ENCODE measurements at places on chromosomes 2 and 18. TPM values are rescaled to one million over a fixed set of nuclear protein-coding genes. Genes with fewer than 3 reads are reported as not detected.

The DTNA gene
- 15.3 TPM for polyA plus RNA-seq

The CNOT11 gene
- polyA plus RNA-seq = 75.5 TPM

The RGPD4 gene
- polyA plus RNA-seq = not detected

The CDH20 gene
- polyA plus RNA-seq = 4.3 TPM

GRCh38 chr2:158025255-158025996 lies 76.2 kb upstream of the UPP2 start:
- DNase-seq = no peak

DNA sequence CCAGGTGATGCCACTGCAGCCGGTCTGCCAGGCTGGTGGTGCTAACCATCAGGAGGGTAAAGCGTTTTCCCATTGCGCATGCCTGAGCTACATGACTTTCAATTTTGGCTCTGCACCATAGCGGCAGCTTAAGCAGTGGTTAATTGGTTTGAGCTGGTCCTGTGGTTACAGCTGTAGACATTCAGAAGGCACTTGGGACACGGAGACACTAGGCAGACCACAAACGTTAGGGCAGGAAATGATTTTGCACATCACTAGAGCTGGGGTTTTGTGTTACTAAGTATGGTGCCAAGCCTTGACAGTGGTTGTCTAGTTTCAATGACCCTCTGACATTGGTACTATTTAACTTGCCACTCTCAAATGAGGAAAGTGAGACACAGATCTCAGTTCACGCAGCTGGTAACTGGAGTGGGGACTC lies 28.9 kb upstream of the CNOT11 start:
- DNase-seq = no peak

GRCh38 chr2:3189076-3189591 lies 188.5 kb downstream of the EIPR1 start:
- DNase-seq = no peak

- DNase-seq = no peak
Observed at GRCh38 chr2:109331896-109332848, 203.2 kb downstream of the SH3RF3 start.

DNA sequence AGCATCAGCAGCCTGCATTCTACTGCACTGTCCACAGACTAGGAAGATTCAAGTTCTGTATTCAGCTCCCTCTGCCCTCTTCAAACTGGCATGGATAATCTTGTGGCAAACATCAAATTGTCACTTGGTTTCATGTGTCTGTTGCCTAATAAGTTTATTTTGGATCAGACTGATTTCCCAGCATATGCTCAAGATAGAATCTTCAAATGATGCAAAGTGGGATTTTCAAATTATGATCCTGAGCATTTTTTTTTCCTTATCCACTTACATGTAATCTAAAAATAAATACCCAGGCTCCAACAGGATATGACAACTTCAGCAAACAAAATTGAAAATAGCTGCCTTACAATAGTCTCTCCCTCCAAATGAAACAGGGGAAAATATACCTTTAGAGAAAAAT lies 160.9 kb upstream of the VRK2 start:
- DNase-seq = no peak

DNA sequence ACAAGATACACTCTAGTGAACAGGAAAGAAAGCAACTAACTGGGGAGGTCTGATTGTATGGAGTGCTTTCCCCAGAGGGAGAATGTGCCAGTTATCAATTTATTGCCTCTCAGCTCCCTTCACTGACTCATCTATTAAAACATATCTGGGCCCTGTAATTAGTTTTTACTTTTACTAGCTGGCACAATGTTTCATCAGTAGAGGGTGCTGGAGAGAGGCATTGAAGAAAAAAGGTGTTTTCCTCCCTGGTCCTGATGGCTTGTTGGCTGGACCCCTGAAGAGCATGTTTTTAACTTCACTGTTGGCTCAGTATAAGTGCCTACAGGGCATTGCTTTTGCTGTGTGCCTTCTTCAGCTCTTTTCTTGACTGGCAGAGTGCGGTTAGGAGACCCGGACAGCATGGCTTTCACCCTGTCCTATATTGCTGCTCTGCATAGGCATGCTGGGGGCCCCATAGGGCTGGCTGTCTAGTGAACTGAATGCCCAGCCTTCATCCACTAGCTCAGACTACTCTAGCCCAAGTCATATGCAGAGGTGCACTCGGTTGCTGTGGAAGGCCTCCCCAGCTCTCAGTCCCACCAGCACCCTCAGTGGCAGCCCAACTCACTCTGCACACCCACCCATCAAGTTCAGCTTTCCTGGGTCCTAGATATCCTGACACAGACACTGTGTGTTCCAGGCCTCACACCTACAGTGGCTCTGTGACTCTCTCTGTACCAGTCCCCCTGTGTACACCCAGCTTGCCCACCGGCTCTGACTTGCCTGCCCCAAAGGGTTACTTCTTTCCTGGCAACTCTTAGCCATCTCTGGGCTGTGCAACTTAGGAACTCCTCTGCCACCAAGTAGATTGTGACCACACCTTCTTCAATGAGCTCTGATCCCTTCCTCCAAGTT lies 62.3 kb upstream of the ACYP2 start:
- DNase-seq = no peak

- DNase-seq = no peak
Observed at GRCh38 chr2:118044854-118045253, 31.0 kb upstream of the CCDC93 start.

Measured in right renal pelvis (tissue), 4 donors.